A673 (cell line): ENCODE measurements at places on chromosomes 7 and 10. TPM values are rescaled to one million over a fixed set of nuclear protein-coding genes. Genes with fewer than 3 reads are reported as not detected.

The C7orf33 gene
- not detected in 2 replicates for total RNA-seq

The CCT6A gene
- total RNA-seq: 321 and 359 TPM in 2 replicates

The PNLIPRP3 gene
- total RNA-seq: not detected in 2 replicates

The C7orf57 gene
- total RNA-seq: not detected in 2 replicates

The TUBB8 gene
- total RNA-seq: 0.24 and 0.35 TPM in 2 replicates

The ELMO1 gene
- 0.33 TPM in 1 of 2 replicates, not detected in the other for total RNA-seq

The C10orf62 gene
- not detected in 2 replicates for total RNA-seq

The SLC35G1 gene
- 8.5 and 9.5 TPM in 2 replicates for total RNA-seq

The MINPP1 gene
- 13.5 and 15.2 TPM in 2 replicates for total RNA-seq
